ENCODE measurements at places on chromosomes 12 and 14.

GRCh38 chr12:6367065-6367968 lies 8.0 kb downstream of the SCNN1A start:
- DNase-seq: peak; percentile 80

GRCh38 chr12:71661977-71662530 lies 1.6 kb downstream of the ZFC3H1 start:
- DNase-seq: no peak

DNA sequence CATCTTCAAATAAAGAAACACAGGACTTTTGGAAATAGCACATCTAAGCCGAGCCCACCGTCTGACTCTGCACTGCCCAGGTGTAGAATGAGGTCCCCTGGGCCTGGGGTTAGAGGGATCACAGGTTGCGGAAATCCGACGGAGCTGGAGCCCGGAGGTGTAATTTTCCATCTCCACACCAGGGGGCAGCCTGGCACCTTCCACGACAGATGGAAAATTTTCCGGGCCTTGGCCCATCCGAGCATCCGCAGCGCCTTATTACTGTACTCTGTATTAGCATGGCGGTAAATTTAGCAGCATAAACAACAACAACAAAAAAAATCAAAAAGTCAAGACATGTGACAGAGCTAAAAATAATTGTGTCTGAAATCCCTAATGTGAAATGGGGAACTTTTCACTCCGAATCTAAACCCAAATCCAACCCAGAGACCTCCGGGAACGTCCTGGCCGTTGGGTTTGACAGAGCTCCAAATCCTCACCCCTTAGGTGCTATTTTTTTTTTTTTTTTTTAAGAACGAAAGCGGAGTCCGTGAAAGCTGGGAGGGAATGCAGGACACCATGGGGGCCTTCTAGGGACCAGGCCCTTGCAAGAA lies 93.9 kb downstream of the KSR2 start:
- peak; percentile 72 for DNase-seq

GRCh38 chr12:47359310-47360092 lies 279.7 kb upstream of the AMIGO2 start:
- no peak for DNase-seq

GRCh38 chr14:39396448-39396847 lies 35.8 kb downstream of the FBXO33 start:
- no peak for DNase-seq

DNA sequence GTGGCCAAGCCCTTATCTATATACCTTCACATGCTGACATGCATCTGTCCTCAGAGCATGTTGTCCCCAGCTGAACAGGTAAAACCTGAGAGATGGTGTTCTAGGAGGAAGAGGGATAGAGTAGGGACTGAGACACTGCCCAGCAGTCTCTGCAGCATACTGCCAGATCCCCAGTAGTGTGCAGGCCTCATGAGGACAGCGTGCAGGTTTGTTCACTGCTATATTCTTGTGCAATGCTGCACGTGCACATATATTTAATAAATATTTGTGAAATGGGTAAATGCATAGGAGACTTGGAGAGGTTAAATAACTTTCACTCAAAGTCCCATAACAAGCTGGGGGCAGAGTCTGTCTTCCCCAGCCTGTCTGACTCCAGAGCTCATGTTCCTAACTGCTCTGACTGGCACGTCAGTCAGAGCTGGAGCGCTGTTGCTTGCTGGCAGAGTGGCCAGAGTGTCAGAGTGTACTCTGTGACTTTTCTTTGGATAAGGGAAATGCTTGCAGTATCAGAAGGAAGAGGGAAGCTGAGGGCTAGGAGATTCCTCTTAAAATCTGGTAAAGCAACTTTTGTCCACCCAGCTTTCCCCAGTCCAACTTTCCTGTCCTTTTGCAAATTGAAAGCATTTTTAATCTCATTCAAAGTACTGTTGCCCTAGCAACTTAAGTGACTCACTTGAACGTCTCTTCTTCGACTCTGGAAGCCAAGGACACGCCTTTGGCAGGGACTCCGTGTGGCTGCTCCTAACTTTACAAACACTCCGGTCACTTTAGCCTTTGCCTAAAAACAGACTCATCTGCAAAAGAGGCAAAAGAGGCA lies 14.9 kb upstream of the POLR3B start:
- DNase-seq: no peak

DNA sequence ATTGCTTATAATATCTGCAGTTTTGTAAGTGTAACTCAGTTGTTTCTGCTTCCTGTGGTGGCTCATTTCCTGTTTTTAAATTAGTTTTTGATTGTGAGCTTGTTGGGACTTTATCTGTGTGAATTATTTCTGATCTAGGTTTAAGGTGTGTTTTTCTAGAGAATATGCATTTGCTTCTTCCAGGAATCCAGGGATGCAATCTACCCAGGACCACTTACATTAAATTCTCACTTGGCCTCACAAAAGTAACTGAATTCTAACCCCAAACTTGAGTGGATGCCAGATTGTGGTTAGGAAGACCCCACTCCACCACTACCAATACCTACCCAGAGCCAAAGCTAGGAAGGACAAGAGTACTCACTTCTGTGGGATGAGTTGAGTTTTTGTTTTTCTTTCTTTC lies 11.9 kb downstream of the STYX start:
- peak; percentile 15 for DNase-seq

- DNase-seq: no peak
Measured at GRCh38 chr12:21764065-21764464, 10.4 kb downstream of the KCNJ8 start.

- DNase-seq: peak; percentile 92
Measured at GRCh38 chr14:92951912-92952471, 29.0 kb downstream of the CHGA start.

- DNase-seq: no peak
Measured at GRCh38 chr12:105352940-105353635, 22.6 kb downstream of the C12orf75 start.

- DNase-seq: no peak
Measured at GRCh38 chr12:56928262-56928661, 5.9 kb downstream of the SDR9C7 start.

- DNase-seq: no peak
Measured at GRCh38 chr12:46164186-46164761, 104.6 kb downstream of the SLC38A1 start.

- no peak for DNase-seq
Measured at GRCh38 chr12:41924111-41924510, 220.6 kb downstream of the GXYLT1 start.

GRCh38 chr12:48044396-48044795 lies 40.1 kb upstream of the COL2A1 start:
- DNase-seq: no peak

DNA sequence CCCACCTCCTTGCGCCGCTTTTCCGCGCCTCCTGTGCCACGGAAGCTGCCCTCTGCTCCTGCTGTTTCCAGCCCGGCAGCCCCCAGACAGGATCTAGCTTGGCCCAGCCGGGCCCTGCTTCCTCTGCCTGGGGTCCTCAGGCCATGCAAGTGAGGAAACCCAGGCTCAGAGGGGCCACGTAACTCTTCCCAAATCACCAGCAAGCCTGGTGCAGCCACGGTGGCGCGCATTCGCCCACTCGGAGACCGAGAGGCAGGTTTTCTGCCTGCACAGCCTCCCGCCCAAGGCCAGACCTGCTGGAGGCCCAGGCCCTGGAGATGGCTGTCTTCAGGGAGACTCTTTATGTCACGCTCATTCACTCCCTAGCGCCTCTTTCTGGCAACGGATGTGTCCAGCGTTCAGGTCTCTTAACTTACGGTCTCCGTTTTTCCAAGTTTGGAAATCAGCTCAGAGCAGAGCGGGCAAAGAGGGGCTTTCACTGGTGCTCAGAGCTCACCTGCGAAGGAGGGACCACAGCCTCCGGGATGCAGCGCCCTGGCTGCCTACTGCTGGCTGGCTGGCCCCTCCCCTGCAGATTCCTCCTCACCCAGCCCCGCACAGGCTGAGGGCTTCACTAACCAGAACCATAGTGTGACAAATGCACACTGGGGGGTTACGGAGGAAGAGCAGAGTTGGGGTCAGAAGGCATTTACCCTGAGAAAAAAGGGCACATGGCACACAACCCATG lies 20.6 kb upstream of the CEP170B start:
- peak; percentile 11 for DNase-seq

- DNase-seq: no peak
Measured at GRCh38 chr12:94679554-94680195, 29.3 kb upstream of the TMCC3 start.

DNA sequence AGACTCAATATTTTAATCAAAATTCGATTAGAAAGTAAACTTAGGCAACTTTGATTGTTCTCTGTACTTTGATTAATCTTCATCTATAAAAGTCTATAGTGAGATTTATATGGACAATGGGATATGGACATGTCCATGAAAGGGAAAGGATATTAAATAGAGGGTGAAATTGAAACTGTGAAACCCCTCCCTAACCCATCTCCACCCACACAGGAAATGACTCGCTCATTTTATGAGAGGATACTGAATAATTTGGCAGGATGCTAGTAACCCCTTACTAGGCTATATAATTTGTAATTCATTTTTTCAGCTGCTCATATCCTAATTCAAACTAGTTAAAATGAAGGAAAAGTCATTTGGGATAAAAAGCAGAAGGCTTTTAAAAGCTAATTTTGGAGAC lies 328.0 kb upstream of the ATP2B1 start:
- DNase-seq: no peak

DNA sequence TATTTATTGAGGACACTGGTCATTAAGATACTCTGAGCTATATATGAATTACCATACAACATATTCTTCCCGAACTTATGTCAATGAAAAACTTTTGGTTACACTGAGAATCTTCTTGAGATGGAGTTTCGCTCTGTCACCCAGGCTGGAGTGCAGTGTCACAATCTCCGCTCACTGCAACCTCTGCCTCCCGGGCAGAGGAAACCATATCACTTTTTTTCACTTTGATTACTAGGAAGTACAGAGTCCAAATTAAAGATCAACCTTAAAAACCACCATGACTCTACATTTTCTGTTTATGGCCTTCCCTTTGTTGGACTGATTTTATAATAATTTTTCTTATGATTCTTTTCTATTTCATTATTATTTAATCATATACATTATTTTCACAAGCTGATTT lies 336.5 kb downstream of the FSCB start:
- DNase-seq: no peak

DNA sequence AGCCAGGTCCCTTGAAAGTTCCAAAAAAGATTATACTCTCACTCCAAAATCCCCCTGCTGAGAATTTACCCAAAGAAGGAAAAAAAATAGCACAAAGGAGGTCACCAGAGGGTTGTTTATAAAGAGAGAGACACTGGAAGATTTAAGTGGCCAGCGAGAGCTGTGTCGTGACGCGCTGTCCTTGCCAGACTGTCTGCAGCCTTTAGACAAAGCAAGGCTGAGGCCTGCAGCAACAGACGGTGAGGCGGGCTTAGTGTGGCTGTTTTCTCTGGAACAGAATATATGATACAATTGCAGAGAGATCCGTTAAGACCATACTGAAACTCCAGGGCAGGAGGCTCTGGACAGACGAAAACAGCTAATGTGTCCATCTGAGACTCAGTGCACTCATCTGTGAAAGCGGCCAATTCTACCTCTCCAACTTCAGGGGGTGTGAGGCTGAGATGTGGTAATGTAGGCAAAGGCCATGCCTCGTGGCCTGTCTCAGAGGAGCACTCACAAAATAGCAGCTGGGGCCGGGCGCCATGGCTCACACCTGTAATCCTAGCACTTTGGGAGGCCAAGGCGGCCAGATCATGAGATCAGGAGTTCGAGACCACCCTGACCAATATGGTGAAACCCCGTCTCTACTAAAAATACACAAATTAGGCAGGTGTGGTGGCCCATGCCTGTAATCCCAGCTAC lies 36.2 kb downstream of the ANAPC7 start:
- no peak for DNase-seq

DNA sequence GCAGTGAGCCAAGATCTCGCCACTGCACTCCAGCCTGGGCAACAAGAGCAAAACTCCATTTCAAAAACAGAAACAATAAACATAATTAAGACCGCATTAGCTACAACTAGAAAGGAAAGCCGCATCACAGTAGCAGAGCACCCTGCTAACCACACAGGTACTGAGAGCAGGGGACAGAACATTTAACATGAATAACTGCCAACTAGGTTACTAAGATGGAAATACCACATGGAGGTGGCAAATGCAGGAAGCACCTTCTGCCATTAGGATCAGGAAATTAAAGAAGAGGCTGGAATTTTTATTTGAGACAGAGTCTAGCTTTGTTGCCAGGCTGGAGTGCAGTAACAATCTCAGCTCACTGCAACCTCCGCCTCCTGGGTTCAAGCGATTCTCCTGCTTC lies 41.9 kb downstream of the CDC42BPB start:
- no peak for DNase-seq

- no peak for DNase-seq
Measured at GRCh38 chr12:68953536-68953935, 20.6 kb upstream of the CPM start.

GRCh38 chr12:14613718-14614117 lies 46.0 kb upstream of the PLBD1 start:
- DNase-seq: peak; percentile 53

GRCh38 chr14:61103541-61104339 lies 122.7 kb downstream of the SLC38A6 start:
- peak; percentile 74 for DNase-seq

- peak; percentile 43 for DNase-seq
Measured at GRCh38 chr12:110908377-110909152, 11.8 kb downstream of the MYL2 start.

- DNase-seq: no peak
Measured at GRCh38 chr14:63457498-63457897, 85.7 kb downstream of the PPP2R5E start.

DNA sequence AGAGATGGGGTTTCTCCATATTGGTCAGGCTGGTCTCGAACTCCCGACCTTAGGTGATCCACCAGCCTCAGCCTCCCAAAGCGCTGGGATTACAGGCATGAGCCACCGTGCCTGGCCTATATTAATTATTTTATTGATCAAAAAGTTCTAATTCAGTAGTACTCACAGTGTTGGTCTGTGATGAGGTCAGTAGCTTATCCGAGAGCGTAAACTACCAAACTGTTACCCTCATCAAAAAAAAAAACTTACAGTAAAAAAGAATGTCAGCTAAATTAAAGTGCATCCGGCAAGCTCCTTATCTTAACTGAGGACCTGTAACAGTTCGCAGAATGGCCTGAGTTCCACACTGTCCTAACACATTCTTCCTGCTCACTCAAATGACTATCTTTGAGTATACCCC lies 228.2 kb downstream of the SOX5 start:
- DNase-seq: no peak

GRCh38 chr12:128803788-128804187 lies 20.0 kb downstream of the SLC15A4 start:
- no peak for DNase-seq

DNA sequence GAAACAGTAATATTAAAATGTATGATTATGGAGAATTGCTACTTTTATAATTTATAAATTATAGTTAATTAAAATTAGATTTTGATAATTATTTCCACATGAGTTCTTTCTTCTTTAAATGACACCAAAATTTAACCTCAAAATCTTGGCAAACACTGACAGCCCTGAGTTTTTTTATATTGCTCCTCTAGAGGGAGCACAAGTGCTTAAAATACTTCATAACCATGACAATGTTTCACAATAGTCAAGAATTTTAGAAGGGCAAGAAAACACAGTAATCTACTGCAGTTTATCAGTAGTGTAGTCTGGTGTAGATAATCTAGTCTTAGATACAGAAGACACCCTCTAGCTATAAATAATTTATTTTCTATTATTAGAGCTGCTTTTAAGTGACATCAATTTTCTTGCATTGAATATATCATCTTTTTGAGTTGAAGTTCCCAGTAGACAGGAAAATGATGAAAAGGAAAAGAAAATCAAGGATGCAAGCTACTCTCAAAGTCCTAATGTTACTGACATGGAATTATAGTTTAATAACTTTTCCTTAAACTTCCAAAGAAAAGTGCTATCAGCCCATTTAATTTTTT lies 14.3 kb upstream of the PTGER2 start:
- peak; percentile 57 for DNase-seq

GRCh38 chr12:74689929-74690328 lies 152.3 kb downstream of the ATXN7L3B start:
- DNase-seq: no peak

GRCh38 chr12:27396216-27396815 lies 50.2 kb upstream of the SMCO2 start:
- DNase-seq: no peak
